ENCODE measurements at places on chromosomes 1 and 21.

GRCh38 chr21:28773036-28773435, 219.6 kb downstream of the LTN1 start:
- DNase-seq = no peak

DNA sequence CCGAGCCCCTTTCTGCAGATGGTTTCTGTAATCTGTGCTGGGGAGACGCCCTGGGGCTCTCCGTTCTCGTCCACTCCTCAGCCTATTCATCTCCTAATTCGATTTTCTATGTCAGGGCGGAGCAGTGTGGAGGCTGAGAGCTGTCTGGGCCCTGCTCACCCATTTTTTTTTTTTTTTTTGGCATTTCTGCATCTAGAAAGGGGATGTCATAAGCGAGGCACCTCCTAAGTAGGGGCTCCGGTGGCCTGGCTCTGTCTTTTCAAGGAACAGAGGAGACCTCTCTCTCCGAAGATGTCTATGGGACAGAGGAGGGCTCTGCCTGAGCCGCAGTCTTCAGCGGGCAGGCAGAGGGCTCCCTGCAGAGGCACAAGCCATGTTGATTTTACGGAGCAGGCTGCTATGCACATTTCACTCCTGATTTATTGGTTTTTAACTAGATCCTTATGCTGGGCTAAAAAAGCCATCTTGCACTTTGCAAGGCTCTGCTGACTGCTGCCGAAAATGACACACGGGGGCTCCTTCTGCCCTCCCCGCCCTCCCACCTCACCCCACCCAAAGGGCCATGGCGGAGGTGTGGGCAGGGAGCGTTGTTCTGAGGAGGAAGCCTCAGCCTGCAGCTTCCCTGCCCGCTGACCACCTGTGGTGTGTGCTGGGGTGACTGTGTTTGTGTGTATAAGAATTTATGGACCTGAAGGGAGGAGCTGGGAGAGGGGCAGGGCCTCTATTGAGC, 71.0 kb downstream of the FOXD2 start:
- DNase-seq = no peak

DNA sequence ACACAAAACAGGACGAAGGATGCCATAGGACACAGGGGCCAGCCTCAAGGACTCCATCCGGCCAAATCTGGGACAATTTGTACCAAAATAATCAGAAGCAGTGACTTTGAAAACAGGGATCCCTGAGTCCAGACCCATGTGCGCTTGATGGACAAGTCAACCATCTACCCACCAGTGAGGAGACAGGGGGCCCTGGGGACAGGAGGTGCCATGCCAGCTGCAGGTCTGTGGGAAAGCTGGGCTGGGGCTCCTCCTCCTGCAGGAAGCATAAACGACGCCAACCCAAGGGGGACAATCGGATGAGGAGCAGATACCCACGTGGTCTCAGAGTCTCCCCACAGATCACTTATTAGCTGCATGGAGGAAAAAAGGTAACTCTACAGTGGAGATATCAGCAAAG, 50.6 kb downstream of the NPHP4 start:
- DNase-seq = no peak

- DNase-seq = no peak
Observed at GRCh38 chr1:110597966-110598365, 8.2 kb downstream of the KCNA2 start.

DNA sequence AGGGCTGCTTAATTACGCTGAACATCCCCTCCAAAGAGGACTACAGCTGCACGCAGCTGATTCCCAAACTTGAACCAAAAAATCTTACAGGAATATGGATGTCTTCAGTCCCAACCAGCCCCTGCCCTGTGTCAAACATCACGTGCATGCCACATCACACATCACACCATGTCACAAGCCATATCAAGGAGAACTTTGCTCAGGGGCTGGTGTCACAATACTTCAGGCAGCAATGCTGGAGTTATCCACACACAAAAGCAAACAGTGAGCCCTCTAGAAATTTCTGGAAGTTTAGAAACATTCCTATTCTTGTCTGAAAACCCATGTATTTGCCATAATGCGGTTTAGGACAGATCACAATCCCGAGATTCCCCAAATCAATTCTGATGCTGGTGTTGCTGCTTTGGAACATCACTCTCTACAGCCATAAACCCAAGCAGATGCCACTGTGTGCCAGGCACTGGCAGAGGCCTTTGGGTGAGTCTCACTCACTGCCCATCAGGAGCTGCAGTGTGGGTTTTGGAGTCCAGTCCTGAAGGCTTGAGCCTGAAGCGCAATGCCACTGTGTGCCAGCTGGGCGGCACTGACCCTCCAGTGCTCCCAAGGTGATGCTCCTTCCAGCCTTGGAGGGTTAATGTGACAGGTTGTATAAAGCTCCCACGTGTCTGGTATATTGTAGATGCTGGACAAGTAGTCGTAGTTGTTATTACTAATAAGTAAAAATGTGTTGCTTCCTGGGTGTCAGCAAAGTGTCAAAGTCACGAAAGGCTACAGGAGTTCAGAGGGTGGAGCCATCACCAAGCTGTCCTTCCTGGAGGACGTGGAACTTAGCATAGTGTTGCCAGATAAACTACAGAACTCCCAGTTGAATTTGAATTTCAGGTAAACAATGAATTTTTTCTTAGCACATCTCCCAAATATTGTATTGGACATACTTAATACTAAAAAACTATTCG, 20.1 kb upstream of the EFNA1 start:
- no peak for DNase-seq

DNA sequence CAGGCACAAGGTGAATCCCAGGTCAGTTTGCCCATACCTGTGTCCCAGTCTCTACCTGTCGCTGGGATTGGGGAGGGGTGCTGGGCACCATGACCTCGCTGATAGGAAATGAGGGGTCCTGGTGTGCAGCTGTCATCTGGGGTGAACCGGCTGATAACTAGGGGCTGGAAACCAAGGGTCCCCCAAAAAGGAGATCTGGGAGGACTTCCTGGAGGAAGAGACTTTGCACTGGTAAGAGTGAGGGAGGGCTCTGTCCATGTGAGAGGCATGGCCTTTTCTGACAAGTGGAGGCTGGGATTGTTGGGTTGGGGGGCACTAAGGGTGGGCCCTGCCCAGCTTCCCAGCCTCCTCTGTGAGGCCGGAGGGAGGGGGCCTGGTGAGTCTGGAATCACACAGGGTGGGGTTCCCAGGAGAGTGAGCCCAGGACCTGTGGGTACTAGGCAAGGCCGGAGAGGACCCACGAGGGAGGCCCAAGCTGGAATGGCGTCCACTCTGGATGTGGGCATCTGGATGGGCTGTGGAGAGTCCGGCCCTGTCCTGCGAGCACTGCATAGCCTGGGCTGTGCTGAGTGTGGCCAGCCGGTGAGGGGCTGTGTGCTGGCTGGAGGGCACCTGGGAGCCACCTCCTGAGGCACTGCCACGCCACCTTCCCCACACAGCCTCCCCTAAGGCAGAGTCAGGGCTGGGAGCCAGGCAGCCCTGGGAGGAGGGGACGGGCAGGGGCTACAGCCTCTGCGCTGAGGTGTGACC, 4.9 kb upstream of the PEX10 start:
- DNase-seq = no peak

DNA sequence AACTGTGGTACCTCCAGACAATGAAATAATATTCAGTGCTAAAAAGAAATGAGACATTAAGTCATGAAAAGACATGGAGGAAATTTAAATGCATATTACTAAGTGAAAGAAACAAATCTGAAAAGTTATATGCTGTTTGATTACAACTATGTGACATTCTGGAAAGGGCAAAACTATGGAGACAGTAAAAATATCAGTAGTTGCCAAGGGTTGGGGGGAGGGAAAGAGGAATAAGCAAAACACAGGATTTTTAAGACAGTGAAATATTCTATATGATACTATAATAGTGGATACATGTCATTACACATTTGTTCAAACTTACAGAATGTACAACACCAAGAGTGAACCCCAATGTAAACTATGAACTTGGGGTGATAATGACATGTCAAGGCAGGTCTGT, 38.2 kb upstream of the PKN2 start:
- no peak for DNase-seq

DNA sequence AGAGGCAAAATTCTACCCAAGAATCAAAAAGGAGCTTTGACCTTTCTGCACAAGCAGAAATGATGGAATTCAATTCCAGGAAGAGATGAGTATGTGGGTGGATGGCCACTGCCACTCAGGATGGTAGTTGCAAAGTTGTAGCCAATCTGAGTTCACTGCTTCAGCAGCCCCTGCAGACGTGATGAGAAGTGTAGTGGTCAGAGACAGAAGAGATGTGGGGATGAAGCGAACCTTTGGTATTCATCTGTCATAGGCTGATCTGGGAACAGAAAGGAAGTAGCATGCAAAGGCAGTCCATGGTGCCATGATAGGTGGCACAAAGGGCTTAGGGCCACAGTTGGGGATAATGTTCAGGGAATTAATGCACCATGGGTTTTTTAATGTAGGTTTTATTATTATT, 81.1 kb upstream of the PGBD5 start:
- no peak for DNase-seq
